AG04450 (cell line): ENCODE measurements at places on chromosomes 3 and 15.

- no peak for DNase-seq
Measured at GRCh38 chr3:164222197-164222596, 856.1 kb downstream of the SI start.

GRCh38 chr3:89300526-89300925, 193.1 kb downstream of the EPHA3 start:
- DNase-seq: no peak

DNA sequence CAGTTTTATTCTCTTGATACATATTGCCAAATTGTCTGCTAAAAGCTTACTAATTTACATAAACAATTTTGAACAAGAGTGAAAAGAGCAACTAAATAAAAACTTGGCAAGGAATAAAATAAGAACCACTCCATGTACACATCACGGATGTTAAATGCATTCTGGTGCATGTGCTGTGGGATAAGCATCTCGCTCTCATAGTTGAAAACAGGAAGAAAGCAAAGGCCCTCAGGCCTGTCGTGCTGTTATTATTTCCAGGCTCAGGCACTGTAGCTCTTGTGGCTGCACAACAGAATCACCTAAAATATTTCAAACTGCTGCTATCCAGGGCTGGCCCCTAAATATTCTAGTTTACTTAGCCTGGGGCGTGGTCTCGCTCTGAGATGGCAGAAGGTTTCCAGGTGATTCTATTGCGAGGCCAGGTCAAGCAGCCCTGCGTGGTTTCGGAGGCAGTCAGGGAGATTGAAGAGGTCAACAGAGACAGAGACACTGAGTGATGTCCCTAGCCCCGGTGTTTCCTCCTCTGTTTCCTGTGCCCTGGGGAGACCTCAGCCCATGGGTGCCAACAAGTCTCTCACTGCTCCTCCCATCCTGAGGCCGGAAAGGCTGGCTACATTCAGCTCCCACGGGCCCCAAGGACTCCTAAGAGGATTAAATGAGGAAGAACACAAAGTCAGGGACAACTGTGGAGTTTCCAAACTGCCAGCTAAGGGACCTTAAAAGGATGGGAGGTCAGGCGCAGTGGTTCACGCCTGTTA, 18.2 kb upstream of the PDIA5 start:
- DNase-seq: no peak

DNA sequence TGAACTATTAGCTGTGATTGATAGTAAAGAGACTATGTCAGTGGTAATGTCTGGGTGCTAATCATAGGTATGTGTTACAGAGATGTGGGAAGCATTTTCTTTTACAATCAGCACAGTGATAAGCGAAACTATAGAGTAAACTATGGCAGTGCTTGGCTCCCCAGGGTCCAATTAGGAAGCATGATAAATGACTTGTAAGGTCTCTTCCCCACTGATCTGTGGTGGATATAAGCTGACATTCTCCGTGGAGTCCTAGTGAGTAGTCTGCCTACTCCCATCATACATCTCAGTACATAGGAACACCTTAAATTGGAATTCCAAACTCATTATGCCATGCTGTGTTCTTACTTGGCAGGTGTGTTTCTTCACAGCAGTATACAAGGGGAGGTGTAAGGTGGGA, 204.2 kb downstream of the GAP43 start:
- DNase-seq: no peak

DNA sequence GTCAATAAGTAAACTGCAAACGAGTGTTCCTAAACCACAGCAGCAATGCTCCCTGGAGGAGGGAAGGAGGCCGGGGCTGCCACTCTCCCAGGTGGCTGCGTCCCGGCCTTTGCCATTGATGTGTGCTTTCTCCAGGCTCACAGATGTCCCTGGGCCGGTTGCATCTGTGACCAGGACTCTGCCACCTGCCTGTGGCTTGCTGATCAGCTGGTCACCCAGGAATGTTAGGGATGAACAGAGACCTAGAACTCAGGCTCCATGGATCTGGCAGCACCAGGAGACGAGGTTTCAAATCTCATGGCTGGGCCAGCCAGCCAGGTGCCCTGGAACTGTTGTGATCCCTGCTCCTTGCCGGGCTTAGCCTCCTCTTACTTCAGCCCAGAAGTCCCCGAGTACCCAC, 65.7 kb downstream of the KLF15 start:
- DNase-seq: no peak

GRCh38 chr3:89072642-89073041, 34.8 kb upstream of the EPHA3 start:
- DNase-seq: no peak

GRCh38 chr3:104992676-104993075, 374.0 kb upstream of the ALCAM start:
- DNase-seq: no peak

- no peak for DNase-seq
Measured at GRCh38 chr3:138867996-138868395, 33.3 kb upstream of the PIK3CB start.

GRCh38 chr3:143731776-143732175, 116.5 kb downstream of the SLC9A9 start:
- no peak for DNase-seq

GRCh38 chr3:106635826-106636225, 741.4 kb upstream of the CCDC54 start:
- DNase-seq: no peak

DNA sequence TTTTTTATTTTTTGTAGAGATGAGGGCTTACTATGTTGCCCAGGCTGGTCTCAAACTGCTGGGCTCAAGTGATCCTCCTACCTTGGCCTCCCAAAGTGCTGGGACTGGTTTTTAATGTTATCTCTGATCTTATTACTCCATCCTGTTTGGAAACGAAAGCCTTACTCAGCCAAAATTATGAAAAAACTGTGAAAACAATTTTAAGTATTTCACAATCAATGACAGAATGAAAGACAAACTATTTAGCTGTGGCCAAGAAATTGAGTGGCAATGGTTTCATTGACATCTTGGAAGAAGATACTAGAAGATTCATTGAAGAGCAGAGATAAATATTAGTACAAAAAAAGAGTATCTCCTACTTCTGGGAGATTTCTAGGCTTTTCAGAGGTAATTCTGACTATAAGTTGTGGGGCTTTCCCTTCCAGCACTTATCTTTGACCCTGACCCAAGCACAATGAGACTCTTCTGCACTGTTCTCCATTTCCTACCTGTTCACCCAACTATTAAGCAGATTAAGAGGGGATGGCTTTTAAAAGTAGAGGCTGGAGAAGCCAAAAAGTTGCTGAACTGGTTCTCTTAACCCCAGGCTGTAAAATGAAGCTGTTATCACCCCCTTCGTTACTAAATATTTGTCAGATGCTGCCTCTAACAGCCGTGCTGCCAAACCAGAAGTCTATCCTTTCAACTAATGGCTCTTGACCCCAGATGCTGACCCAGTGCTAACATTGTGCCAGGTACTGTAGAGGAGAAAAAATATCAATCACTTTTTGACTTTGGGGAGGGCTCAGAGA, 14.2 kb upstream of the SLC25A36 start:
- no peak for DNase-seq

- DNase-seq: no peak
Measured at GRCh38 chr3:2656806-2657777, 453.1 kb downstream of the IL5RA start.

DNA sequence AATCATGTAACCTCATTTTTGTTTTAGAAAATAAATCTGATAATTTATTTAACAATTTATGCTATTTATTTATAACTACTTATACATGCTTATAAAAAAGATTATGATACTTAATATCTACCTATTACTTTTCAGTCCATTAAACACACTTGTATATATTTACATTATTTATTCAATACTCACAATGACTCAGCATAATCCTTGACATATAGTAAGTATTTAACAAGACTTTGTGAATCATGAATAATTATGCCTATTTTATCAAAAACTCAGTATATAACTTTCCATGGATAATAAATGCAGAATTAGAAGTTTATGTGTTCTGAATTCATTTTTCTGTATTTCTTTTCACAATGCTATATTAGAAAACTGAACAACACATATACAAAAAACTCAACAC, 266.0 kb upstream of the STAC start:
- no peak for DNase-seq

- no peak for DNase-seq
Measured at GRCh38 chr15:83514584-83514983, 67.4 kb downstream of the SH3GL3 start.

DNA sequence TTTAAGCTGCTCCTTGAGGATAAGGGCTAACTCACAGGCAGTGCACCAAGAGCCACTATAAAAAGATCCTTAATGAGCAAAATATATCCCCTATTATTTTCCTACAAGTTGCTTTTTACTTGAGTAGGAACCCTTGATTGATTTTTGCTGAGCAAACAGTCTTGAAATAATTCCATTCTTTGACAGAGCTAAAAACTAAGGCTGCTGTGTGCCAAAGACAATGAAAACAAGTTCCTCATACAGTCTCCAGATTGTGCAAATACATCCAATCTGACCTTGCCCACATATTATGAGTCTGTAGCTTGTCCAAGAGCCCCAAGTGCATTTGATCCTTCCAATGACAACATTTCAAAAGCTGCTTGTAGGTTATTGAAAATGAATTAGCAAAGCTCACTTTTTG, 15.0 kb downstream of the PRKAR2A start:
- DNase-seq: no peak

DNA sequence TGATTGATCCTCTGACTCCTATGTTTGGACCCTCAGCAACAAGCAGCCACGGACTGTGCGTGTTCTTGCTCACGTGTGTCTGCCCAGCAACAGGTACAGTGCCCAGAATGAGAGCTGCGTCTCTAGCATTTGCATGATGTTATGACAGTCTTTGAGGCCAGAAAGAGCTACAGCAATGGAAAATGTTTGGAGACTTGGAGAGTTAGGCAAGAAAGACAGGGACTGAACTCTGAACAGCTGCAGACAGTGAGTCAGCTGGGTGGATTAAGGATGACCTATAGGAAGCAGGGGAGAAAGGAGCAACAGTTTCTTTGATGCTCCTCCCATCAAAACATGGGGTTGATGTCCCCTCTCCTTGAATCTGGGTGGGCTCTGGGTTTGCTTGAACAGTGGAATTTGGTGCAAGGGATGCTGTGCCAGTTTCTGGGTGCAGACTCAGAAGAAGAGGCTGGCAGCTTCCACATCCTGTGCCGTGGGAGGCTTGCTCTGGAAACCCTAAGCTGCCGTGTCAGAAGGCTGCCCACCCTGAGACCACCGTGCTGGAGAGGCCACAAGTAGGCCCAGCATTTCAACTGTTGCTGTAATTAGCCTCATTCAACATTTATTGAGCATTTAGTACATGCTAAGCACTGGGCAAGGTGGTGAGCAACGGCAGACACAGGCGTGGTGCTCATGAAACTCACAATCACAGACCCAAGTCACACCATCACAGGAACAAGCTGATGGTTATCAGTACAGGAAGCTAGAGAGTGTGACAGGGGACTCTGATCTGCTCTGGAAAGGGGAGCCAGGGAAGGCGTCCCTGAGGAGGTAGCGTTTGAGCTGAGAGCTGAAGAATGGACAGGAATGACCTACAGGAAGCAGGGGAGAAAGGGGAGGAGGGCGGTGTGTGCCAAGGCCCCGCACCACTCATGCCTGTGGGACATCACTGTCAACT, 21.7 kb downstream of the CCR9 start:
- peak; percentile 33 for DNase-seq
